Kidney epithelial cell (primary cell): ENCODE measurements at places on chromosomes 1 and 21. TPM values are rescaled to one million over a fixed set of nuclear protein-coding genes. Genes with fewer than 3 reads are reported as not detected.

Gene OR10K2
- not detected in 2 replicates for total RNA-seq

Gene CLCA4
- not detected in 2 replicates for total RNA-seq

Gene LAX1
- not detected in 2 replicates for total RNA-seq

Gene RAB7B
- total RNA-seq = 0.13 TPM in 1 of 2 replicates, not detected in the other
